ENCODE measurements at places on chromosomes 12 and 14. TPM values are rescaled to one million over a fixed set of nuclear protein-coding genes. Genes with fewer than 3 reads are reported as not detected.

NYNRIN gene
- 0.39 TPM for total RNA-seq

ZNF410 gene
- 45.6 TPM for total RNA-seq

AMDHD1 gene
- 3.0 TPM for total RNA-seq

GNB3 gene
- total RNA-seq, result 1.4 TPM

CACNA2D4 gene
- total RNA-seq, result not detected

RAB21 gene
- total RNA-seq, result 38.3 TPM
